ENCODE measurements at places on chromosomes 7 and 10.

DNA sequence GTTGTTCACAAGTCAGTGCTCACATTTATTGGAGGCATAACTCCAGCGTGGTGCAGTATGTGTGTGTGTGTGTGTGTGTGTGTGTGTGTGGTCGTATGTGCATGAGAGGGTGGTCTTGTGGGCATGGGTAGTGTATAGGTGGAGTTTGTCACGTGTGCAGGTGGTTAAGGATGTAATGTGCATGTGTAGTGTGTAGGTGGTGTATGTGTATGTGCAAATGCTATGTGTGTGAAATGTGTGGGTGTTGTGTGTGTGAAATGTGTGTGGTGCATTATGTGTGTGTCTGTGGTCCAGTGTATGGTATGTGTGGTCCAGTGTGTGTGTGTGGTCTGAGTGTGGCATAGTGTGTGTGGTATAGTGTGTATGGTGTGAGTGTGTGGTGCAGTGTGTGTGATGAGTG, 30.3 kb upstream of the PODXL start:
- no peak for DNase-seq

- DNase-seq, result no peak
These were observed 1.3 kb upstream of the RASSF4 start for GRCh38 chr10:44958196-44958897.

DNA sequence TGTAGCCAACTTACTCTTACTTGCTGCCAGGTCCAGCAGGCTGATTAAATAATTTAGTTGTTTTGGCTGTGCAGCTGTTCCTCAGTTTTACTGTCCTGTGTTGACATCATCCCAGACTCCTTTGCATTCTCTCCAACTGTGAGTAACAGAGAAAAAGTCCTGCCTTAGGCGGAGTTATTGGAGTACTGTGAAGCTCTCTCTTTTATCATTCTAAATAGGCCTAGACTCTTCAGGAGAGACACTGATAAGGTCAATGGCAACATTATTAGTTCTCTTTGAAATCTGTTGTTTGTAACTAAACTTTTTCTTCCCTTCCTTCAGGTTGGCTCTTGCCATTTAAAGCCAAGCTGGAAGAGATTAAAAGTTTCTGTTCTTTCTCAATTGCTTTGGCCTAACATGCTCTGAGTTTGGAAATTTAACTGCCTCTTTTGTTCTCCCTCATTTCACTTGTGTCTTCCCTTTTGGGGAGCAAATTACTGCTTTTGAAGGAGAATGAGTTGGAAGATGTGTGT, 215.7 kb upstream of the CSTF2T start:
- DNase-seq, result no peak

GRCh38 chr10:108673741-108674140, 1249.6 kb downstream of the XPNPEP1 start:
- no peak for DNase-seq

GRCh38 chr10:6171881-6172695, 30.6 kb upstream of the PFKFB3 start:
- no peak for DNase-seq

- no peak for DNase-seq
These were observed 25.5 kb downstream of the RBM17 start for GRCh38 chr10:6114299-6114698.

- no peak for DNase-seq
These were observed 17.9 kb downstream of the PALS2 start for GRCh38 chr7:24591152-24591551.

- no peak for DNase-seq
These were observed 68.0 kb downstream of the GBF1 start for GRCh38 chr10:102313221-102313896.

GRCh38 chr10:34339816-34340553, 475.1 kb downstream of the PARD3 start:
- no peak for DNase-seq

DNA sequence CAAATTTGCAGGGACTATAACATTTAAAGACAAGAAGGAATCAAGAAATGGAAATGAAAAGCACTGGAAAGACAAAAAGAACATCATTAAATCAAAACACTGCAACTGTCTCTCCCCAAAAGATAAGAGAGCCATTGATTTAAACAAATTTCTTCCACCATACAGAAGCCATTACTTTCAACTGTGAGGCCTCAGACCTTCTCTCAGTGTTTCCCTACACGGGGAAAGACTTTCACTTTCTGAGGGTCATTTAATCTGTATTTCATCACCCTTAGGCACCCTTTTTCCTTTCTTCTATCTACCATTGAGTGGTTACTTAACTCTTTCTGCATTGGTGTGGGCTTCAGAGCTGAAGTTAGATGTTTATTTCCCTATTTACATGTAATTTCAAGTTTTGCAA, 47.5 kb downstream of the CCDC172 start:
- no peak for DNase-seq

DNA sequence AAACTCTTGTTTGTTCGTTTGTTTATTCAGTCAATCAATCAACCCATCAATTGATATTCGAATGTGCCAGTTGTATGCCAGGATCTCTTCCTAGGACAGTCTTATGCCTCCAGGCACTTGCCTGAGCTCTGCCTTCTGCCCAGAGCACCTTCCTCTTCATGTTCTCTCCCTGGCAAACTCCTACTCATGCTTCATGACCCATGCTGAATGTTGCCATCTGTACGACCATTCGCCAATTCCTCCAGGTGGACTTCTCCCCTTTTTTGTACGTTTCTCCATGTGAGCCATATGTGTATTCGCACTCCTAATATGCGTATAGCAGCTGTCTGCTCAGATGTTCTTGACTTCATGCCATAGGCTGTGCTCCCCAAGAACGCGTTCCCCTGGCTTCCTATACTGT, 142.7 kb downstream of the C10orf105 start:
- DNase-seq, result no peak

DNA sequence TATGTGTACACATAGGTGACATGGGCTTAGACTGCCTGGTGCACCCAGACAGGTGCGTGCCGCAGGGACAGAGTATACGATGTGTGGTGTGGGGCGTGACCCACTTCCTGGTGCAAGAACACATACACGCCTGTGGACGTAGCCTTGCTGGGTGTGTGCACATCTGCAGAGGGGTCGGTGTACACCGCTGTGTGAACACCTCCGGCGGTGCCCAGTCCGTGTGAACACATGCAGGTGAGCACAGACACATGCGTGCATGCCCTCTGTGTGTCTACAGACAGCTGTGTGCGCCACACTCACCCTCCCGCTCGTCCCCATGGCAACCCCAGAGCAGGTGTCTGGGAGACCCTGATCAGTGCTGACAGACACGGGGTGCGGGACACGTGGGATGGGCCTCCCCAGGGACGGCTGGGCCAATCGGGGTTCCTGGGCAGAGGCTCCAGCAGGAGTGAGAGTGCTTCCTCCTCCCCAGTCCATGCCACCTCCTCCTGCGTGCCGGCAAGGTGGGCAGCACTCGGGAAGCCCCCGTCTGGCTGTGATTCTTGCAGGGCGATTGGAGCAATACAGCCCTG, 23.4 kb downstream of the ELFN1 start:
- peak; percentile 50 for DNase-seq

All from NCI-H146 (cell line).